Activated T-cell treated with anti-CD3 and anti-CD28 coated beads, Interleukin-2, amount 50 U/mL, for 1 hour (primary cell): ENCODE measurements at places on chromosomes 12 and 14.

DNA sequence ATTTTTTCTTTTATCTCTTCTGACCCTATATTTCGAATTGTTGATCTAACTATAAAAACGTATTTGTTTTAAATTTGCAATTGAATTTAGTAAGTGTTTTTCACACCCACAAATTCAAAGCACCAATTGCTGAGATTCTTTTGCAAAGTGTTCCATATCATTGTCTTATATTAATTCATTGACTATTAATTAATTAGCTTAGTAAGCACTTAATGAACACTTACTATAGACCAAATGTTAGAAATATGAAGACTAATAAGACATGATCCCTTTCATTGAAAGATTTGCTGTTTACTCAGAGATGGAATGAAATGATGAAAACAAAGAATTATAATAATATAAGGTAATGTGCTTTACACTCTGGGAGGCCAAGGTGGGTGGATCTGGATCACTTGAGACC, 14.2 kb downstream of the ANO4 start:
- no peak for DNase-seq

- no peak for DNase-seq
These were observed 65.4 kb downstream of the PPFIBP1 start for GRCh38 chr12:27589419-27589818.

GRCh38 chr12:58871556-58871955, 48.7 kb downstream of the LRIG3 start:
- DNase-seq = no peak

DNA sequence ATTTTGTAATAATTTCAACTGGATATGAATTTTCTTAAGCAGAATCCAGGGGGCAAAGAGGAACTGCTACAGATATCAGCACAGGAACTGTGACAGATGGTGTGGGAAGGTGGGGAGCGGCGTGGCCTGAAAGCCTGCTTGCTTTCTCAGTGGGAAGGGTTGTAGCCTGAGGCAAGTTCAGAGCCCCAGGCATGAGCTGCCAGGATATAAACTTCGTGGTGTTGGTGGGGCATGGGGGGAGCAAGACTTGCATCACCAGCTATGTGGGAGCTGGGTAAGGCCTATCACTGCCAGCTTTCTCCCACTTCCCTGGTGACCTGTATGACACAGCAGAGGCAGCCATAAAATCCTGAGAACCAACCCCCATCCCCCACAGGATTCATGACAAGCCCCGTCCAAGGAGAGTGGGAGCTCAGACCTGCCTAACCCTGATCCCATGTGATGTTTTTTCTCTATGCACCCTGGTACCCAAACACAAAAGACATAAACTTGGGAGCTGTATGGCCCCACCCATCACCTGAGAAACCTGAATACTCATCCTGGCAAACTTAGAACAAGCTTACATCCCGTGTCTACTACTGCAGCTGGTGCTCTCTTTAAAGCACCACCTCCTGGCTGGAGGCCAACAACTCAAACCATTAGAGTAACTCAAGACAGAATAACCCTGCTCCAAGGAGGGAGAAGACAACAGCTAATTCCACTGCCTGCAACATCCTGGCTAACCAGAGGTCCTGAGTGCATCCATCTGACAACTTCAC, 16.5 kb downstream of the CLEC1A start:
- no peak for DNase-seq

DNA sequence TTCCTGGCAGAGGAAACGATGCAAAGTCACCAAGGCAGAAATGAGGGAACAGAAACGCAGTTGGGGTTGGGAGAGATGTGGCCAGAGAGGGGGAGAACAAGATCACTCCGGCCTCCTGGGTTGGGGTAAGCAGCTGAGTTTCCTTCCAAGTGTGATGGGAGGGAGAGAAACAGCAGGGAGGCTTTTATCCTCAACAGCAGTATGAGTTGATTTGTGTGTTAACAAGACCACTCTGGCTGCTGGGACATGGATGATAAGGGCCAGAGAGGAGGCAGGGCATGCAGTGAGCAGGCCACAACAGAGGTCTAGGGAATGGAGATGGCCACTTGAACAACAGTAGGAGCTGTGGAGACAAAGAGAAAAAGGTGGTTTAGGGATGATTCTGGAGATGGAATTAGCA, 66.8 kb downstream of the GLRX5 start:
- no peak for DNase-seq

- no peak for DNase-seq
These were observed 57.9 kb upstream of the CCDC91 start for GRCh38 chr12:28132398-28132797.

- no peak for DNase-seq
These were observed 100.9 kb upstream of the C14orf180 start for GRCh38 chr14:104478656-104479055.

GRCh38 chr12:58424735-58425392, 483.5 kb downstream of the ATP23 start:
- no peak for DNase-seq

- no peak for DNase-seq
These were observed 6.0 kb upstream of the CHD4 start for GRCh38 chr12:6613015-6613775.

DNA sequence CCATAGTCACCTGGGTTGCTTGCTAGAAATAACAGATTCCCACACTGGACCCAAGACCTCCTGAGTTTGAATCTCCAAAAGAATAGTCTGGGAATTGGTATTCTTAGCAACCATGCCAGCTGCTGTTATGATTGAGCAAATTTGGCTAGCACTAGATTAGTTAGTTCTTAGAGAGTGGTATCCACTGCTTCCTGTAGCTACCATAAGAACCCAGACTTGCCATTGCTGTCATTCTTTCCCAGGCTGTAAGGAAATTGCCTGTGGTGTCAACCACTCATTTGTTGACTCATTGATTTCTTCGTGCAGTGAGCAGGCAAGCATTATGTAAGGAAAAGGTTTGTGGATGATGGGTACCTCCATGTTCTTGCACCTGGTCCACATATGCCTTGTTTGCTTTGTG, 201.8 kb upstream of the RGS6 start:
- no peak for DNase-seq

- no peak for DNase-seq
These were observed 700 bp downstream of the PRKAG1 start for GRCh38 chr12:49017891-49018260.

- no peak for DNase-seq
These were observed 1.8 kb downstream of the VSX2 start for GRCh38 chr14:74240794-74241651.

GRCh38 chr14:29814156-29815015, 113.3 kb downstream of the PRKD1 start:
- no peak for DNase-seq
